ENCODE measurements at places on chromosomes 11 and 22.

DNA sequence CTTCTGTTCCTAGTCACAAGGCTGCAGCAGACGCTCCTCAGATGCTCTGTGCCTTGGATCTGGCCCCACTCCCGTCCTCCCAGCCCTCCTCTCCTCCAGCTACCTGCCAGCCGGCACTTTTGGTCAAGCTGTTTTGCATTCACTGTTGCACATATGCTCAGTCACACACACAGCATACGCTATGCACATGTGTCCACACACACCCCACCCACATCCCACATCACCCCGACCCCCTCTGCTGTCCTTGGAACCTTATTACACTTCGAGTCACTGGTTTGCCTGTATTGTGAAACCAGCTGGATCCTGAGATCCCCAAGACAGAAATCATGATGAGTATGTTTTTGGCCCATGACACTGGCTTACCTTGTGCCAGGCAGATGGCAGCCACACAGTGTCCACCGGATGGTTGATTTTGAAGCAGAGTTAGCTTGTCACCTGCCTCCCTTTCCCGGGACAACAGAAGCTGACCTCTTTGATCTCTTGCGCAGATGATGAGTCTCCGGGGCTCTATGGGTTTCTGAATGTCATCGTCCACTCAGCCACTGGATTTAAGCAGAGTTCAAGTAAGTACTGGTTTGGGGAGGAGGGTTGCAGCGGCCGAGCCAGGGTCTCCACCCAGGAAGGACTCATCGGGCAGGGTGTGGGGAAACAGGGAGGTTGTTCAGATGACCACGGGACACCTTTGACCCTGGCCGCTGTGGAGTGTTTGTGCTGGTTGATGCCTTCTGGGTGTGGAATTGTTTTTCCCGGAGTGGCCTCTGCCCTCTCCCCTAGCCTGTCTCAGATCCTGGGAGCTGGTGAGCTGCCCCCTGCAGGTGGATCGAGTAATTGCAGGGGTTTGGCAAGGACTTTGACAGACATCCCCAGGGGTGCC is 109.8 kb downstream of the BCR start:
- DNase-seq = peak; percentile 61

DNA sequence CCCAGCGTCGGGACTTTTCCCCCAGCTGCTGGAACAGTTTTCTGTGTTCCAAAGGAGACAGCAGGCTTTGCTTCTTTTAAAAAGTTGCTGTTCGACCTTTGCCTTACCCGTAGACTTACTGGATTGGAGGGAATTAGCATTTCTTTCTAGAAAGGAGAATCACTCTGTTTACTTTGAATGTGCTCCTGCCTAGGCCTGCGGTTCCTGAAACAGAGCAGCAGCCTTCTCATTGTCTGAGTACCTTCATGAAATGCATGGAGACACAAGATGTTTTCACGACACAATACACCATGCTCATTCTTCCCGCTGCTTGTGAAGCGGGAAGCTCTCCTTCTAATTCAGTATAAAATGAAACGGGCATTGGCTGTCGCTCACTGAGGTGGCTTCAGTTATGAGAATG is 196.2 kb downstream of the TBC1D22A start:
- no peak for DNase-seq

- no peak for DNase-seq
Observed at GRCh38 chr11:15773476-15774387, 582.6 kb downstream of the SOX6 start.

- DNase-seq = no peak
Observed at GRCh38 chr11:64324692-64325469, 7.0 kb downstream of the PRDX5 start.

DNA sequence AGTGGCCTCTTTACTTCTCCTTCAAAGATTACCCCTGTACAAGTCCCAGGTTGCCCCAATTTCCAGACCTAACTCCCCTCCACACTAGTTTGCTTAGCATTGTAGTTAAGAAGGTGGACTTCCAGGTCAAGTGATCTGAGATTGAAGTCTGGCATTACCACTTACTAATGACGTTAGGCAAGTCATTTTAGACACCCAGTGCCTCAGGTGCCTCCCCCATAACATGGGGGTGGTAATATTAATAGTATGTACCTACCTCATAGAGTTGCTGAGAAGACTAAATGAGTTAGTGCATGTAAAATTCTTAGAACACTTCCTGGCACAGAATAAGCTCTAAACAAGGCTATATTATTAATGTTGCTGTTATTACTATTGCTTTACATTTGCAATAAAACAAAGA is 93.4 kb downstream of the SPON1 start:
- no peak for DNase-seq

DNA sequence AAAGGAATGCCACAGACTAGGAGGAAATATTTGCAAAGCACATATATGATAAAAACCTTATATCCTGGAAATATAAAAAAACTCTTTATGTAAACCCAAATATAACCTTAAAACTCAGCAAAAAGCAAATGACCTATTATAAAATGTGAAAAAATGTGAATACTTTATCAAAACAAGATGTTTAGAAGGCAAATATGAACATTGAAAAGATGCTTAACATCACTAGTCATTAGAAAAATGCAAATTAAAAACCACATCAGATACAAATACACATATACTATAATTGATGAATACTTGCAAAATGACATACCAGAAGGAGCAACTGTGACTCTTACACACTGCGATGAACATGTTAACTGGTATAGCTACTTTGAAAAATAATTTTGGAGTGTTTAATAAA is 511.2 kb upstream of the LRRC4C start:
- no peak for DNase-seq

DNA sequence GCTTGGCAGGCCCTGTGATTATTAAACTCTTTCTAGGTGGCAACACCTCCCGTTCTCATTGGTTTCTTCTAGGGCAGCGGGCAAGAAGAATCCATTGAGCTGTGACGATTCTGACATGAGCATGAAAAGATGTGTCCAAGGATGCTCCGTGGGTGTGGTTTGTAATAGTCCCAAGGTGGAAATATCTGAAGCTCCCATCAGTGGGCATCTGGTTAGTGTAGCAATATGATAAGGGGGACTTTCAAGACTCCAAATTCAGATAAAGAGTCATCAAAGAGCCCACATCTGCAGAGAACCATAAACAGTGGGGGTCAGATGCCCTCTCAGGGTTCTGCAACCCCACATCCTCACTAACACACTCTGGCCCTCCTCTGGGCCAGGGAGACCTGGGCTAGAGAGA is 42.6 kb downstream of the TST start:
- DNase-seq = no peak

DNA sequence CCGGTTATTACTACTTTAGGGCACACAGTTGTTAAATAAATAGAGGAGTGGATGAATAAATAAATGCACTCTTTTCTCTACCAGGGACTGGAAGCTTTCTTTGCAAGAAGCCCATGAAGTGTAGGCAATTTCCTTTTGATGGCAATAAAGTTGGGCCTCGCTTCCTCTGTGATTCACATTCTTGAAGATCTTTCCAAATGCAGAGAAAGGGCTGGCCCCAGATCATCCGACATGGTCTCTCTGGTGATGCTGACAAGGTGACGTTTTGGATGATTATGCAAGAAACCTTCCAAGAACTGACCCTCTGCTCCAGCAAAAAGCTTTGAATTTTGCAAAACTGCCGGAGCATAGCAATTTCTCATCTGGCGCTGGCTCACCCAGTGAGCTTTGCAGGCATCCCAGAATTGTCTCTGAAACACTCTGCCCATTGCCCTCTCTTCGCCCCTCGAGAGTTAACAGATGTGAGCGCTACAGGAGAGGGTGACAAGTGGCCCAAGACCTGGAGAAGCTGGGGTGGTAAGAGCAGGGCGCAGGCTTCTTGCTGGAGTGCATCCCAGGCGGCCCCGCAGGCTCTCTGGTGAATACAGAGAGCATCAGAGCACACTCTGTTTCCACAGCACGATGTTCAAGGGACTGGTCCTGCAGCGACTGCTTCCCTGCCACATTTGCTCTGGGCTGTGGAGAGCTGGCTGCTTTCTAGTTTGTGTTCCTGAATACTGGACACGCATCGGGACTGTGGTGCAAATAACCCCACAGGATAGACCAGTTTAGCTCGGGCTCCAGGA is 11.5 kb upstream of the IFT27 start:
- DNase-seq = no peak

GRCh38 chr11:87260811-87261210 is 223.1 kb downstream of the TMEM135 start:
- no peak for DNase-seq

GRCh38 chr11:58938398-58938797 is 890 bp upstream of the GLYATL1 start:
- no peak for DNase-seq

- no peak for DNase-seq
Observed at GRCh38 chr11:48124880-48125279, 91.7 kb upstream of the OR4B1 start.

- no peak for DNase-seq
Observed at GRCh38 chr11:17221968-17222367, 14.2 kb upstream of the PIK3C2A start.

GRCh38 chr11:30859669-30860068 is 273.5 kb upstream of the MPPED2 start:
- DNase-seq = no peak

- no peak for DNase-seq
Observed at GRCh38 chr22:19167106-19167869, 11.2 kb downstream of the SLC25A1 start.

All from activated naive CD4-positive, alpha-beta T cell treated with anti-CD3 and anti-CD28 coated beads, Interleukin-2, amount 50 U/mL, for 16 hours (primary cell).